ENCODE measurements at places on chromosomes 7 and 10. TPM values are rescaled to one million over a fixed set of nuclear protein-coding genes. Genes with fewer than 3 reads are reported as not detected.

DNA sequence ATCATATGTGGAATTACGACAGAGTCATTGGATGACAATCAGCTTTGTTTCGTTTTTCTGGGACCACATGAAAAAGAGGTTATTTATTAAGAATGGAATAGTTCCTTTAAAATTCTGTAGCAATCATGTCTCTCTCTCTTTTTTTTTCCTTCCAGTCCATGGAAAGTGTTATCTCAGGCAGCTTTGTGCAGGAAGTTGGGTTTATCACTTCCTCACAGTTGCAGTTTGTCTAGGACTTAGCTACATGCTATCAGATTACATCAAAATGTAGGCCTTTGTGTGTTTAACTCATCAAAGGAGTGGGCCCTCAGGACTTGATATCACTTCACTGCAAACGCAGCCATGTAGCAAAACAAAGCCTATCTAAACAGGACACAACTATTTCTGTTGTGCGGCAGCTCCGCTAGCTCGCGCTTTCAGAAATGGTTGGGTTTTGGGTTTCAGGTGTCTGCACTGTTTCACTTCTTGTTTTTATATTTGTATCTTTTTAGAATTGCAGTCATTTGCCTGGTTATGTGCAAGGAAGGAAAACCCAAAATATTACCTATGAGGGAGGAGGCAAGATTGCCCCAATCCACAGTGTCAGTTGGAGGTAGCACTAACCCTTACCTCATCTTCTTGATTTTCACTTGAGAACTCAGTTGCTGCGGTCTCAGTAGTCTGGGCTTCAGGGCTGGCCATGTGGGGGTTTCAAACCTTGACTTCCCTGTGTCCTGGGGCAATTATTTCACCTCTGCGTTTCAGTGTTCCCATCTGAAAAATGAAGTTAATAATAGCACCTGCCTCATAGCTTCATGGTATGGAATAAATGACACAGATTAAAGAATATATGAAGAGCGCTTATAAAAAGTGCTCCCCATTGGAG, 66.7 kb downstream of the HHEX start:
- H3K27me3 ChIP-seq, result no peaks in the 10 kb centered on the region
- H3K36me3 ChIP-seq, result no peaks in the 10 kb centered on the region
- no peak for DNase-seq
- peaks cover 15% of the 10 kb centered on the region for H3K4me1 ChIP-seq

The SORCS1 gene
- 15.2 TPM for total RNA-seq

DNA sequence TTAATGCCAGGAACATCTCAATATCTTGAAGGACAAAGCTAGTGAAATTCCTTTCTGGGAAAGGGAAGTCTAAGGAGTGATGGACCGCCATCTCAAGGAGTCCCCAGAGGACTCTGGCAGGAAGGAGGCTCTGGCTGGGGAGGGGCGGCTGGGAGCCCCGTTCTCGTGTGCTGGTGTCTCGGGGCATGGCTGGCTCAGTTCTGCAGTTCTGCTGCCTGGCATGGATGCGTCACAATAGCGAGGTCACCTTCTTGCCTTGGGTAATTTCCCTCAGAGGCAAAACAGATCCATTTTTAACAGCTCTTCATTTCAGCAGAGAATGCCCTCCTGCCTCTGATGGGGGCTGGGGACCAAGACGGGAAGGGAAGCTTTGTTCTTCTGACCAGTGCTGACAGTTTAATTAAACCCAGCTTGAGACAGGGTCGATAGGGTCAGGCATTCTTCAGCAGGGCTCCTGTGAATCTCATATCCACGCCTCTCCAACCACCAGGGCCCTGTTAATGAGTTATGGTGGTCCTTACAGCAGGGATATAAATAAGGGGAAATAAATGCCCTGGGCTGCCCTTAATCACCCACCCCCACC, 35.7 kb downstream of the SLIT1 start:
- peak overlapping the region; percentile 3 for H3K27ac ChIP-seq
- no peak overlapping the region for H3K4me3 ChIP-seq
- H3K4me1 ChIP-seq, result peaks cover 26% of the 10 kb centered on the region
- no peaks in the 10 kb centered on the region for H3K27me3 ChIP-seq
- DNase-seq, result peak; percentile 74

GRCh38 chr7:155383756-155384491, 74.0 kb upstream of the EN2 start:
- no peak overlapping the region for H3K27ac ChIP-seq
- peaks cover 100% of the 10 kb centered on the region for H3K27me3 ChIP-seq
- no peaks in the 10 kb centered on the region for H3K36me3 ChIP-seq
- peaks cover 8% of the 10 kb centered on the region for H3K4me1 ChIP-seq
- no peak for DNase-seq

DNA sequence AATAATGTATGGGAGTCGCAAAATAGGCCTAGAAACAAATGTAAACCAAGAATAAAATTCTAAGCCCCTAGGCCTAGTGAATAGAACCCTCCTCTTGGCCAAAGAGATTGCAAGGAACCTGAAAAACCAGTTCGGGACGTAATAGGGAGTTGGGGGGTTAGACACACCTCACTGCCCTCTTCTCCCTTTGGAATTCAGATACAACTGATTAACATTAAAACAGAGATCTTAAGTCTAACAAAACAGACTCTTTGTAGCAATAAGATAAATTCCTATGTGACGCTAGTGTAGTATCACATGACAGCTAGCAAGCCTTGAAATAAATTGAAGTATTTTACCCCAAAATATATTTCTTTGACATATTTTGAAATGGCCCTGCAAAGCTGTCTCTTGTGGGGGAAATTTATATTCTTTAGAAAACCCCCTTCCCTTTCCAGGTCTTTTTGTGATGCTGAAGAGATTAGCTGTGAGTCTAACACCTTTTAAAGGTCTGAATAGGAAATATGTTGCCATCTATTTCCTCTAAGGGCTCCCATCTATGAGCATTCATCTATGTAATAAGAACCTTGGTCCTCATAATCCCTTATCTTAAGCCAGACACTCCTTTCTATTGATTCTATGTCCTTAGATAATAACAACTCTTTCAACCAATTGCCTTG, 623.4 kb upstream of the NRG3 start:
- no peak overlapping the region for H3K27ac ChIP-seq
- no peaks in the 10 kb centered on the region for H3K27me3 ChIP-seq

The CXCL12 gene
- total RNA-seq, result 0.09 TPM

The SLC39A12 gene
- total RNA-seq, result 0.22 TPM

DNA sequence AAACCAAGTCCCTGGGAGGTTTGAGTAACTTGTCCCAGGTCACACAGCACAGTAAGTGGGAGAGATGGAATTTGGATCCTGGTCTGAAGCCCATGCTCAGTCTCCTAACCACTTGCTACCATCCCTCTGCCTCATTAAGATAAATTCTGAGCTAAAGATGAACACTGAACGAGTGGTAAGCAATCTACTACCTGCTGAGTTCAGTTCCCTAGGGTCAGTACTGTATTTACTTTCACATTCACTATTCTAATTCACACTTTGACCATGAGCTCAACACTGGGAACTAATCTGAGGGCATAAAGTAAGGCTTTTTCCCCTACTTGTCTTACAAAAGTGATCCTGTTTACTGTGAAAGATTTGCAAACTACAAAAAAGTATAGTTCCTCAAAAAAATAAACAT, 2.4 kb downstream of the UROS start:
- no peak overlapping the region for H3K4me3 ChIP-seq

- no peak overlapping the region for H3K4me3 ChIP-seq
- no peaks in the 10 kb centered on the region for H3K36me3 ChIP-seq
- H3K27me3 ChIP-seq, result no peaks in the 10 kb centered on the region
- H3K27ac ChIP-seq, result no peak overlapping the region
- peak; percentile 67 for DNase-seq
- peaks cover 10% of the 10 kb centered on the region for H3K4me1 ChIP-seq
These were observed 5.3 kb upstream of the TMEM139 start for GRCh38 chr7:143279186-143280098.

The PLXDC2 gene
- 30.1 TPM for total RNA-seq

GRCh38 chr10:88705958-88706357, at the start of gene LIPK:
Gene LIPK (plus strand): TSS chr10:88706249. CDS start chr10:88724544, 18,295 bp downstream.
- H3K4me3 ChIP-seq, result no peak within 1 kb of the TSS
- H3K4me1 ChIP-seq, result peaks cover 6% of the 10 kb centered on the region
- no peak for DNase-seq
- no peak within 1 kb of the TSS for H3K27ac ChIP-seq

GRCh38 chr7:4109481-4110110, 572.5 kb upstream of the FOXK1 start:
- DNase-seq, result no peak
- H3K36me3 ChIP-seq, result no peaks in the 10 kb centered on the region
- no peaks in the 10 kb centered on the region for H3K4me1 ChIP-seq
- no peak overlapping the region for H3K4me3 ChIP-seq
- no peak overlapping the region for H3K27ac ChIP-seq
- H3K27me3 ChIP-seq, result no peaks in the 10 kb centered on the region

DNA sequence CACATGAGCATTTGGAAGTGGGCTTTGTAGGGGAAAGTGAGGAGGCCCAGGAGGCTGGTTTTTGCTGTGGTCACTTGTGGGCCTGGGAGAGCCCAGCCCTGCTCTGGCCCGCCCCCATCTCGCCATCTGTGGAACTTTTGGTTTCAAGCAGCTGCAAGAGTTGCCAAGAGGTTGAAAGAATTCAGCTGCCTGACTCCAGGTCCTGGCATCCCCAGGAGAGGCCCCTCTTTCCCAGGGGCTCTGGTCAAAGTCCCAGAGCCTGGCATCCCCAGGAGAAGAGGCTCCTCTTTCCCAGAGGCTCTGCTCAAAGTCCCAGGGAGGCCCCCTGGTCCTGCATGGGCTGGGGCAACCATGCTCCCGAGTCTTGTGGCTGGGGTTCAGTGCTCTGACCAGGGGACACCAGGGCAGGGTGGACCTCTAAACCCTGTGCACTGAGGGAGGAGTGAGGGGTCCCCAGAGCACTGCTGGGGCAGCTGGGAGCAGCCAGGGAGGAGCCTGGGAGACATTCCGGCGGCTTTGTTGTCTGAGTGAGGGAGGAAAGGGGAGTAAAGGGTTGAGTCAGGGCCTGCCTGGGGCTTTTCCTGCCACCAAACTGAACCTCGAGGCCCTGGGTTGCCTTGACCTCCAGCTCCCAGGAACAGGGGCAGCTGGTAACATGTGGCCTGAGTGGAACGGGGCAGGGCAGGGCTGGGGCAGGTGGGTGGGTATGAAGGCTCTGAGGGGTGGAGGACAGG, 27.7 kb upstream of the CSGALNACT2 start:
- H3K4me3 ChIP-seq, result no peak overlapping the region
- H3K27ac ChIP-seq, result no peak overlapping the region
- H3K4me1 ChIP-seq, result no peaks in the 10 kb centered on the region

- H3K27ac ChIP-seq, result no peak overlapping the region
- no peaks in the 10 kb centered on the region for H3K36me3 ChIP-seq
- H3K4me1 ChIP-seq, result peaks cover 3% of the 10 kb centered on the region
- H3K27me3 ChIP-seq, result no peaks in the 10 kb centered on the region
- no peak for DNase-seq
These were observed 118.9 kb downstream of the PLXDC2 start for GRCh38 chr10:19935176-19935575.

DNA sequence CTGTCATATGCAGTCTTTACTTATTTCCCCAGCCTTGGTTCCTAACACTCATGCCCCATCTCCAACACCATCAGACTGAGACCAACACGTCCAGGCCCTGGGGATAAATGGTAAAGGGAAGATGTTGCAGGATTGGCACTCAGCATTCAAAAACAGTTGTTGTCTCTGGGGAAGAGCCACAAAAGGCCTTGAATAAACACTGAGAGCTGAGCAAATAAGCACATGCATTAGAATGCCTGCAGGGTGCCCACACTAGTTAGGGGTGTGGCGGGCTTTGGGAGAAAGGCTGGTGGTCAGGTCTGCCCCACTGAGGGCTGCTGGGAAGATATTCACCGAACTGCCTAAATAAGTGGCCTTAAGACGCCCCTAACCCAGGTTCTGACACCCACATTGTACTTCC, 391.0 kb downstream of the GFRA1 start:
- H3K27ac ChIP-seq, result no peak overlapping the region
- H3K4me1 ChIP-seq, result no peaks in the 10 kb centered on the region
- no peak for DNase-seq
- H3K36me3 ChIP-seq, result no peaks in the 10 kb centered on the region

- H3K4me1 ChIP-seq, result no peaks in the 10 kb centered on the region
- H3K27ac ChIP-seq, result no peak overlapping the region
- no peak for DNase-seq
- H3K4me3 ChIP-seq, result no peak overlapping the region
These were observed 14.6 kb downstream of the TRPV5 start for GRCh38 chr7:142918901-142919300.

The RAB19 gene
- 1.1 TPM for total RNA-seq

- no peak overlapping the region for H3K27ac ChIP-seq
- no peaks in the 10 kb centered on the region for H3K36me3 ChIP-seq
- no peak overlapping the region for H3K4me3 ChIP-seq
- H3K27me3 ChIP-seq, result no peaks in the 10 kb centered on the region
These were observed 13.8 kb downstream of the IL15RA start for GRCh38 chr10:5963591-5963990.

The CALHM1 gene
- 0.06 TPM for total RNA-seq

The PRLHR gene
- total RNA-seq, result not detected

DNA sequence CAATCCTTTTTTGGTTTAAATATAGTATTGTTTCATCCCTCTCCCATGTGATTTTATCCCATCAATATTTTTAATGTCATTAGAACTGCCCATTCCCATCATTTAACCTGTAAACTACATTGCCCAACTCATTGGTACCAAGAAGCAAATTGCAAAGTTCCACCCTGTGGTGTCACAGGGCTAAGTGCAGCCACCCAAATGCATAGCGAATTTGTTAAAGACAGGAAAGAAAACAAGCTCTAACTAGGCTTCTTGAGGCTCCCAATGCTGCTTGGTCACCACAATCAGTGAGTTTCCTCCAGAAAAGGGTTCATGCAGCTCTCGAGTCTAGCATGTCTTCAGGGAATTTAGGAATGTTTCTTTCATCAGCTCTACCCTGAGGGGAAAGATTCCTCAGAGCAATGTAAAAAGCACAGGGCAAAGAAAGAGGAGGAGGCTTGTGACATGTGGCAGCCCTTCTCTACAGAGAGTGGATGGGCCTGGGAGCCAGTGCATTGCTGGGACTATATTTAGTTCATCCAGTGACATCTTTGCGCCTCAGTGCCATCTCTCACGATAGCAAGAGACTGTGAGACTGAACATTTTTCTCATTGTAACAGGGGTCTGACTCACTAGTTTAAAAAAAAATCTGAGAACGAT, 58.1 kb downstream of the CAV1 start:
- H3K36me3 ChIP-seq, result no peaks in the 10 kb centered on the region
- no peak overlapping the region for H3K4me3 ChIP-seq
- no peaks in the 10 kb centered on the region for H3K27me3 ChIP-seq

- no peak overlapping the region for H3K4me3 ChIP-seq
- DNase-seq, result no peak
These were observed 8.9 kb upstream of the PKD1L1 start for GRCh38 chr7:47957156-47957555.

The SPDYE9 gene
- not detected for total RNA-seq

GRCh38 chr7:95922191-95922590, 149.8 kb downstream of the DYNC1I1 start:
- no peaks in the 10 kb centered on the region for H3K27me3 ChIP-seq
- no peak overlapping the region for H3K27ac ChIP-seq
- no peak overlapping the region for H3K4me3 ChIP-seq
- H3K36me3 ChIP-seq, result no peaks in the 10 kb centered on the region

The C10orf62 gene
- total RNA-seq, result not detected

The MYH16 gene
- not detected for total RNA-seq

The TRA2A gene
- total RNA-seq, result 81.9 TPM

GRCh38 chr7:47601119-47601880, 19.4 kb upstream of the TNS3 start:
- H3K4me1 ChIP-seq, result no peaks in the 10 kb centered on the region
- no peak for DNase-seq
- H3K4me3 ChIP-seq, result no peak overlapping the region
- no peaks in the 10 kb centered on the region for H3K36me3 ChIP-seq
- H3K27me3 ChIP-seq, result no peaks in the 10 kb centered on the region

Data from neural progenitor cell (in vitro differentiated cells).